Inflammatory macrophage (primary cell): ENCODE measurements at places on chromosomes 2 and 18.
A peak's percentile ranks its signal among the peaks of the same experiment; 100 is the strongest.

GRCh38 chr2:108614659-108615058 is 80.4 kb downstream of the LIMS1 start:
- DNase-seq = no peak

DNA sequence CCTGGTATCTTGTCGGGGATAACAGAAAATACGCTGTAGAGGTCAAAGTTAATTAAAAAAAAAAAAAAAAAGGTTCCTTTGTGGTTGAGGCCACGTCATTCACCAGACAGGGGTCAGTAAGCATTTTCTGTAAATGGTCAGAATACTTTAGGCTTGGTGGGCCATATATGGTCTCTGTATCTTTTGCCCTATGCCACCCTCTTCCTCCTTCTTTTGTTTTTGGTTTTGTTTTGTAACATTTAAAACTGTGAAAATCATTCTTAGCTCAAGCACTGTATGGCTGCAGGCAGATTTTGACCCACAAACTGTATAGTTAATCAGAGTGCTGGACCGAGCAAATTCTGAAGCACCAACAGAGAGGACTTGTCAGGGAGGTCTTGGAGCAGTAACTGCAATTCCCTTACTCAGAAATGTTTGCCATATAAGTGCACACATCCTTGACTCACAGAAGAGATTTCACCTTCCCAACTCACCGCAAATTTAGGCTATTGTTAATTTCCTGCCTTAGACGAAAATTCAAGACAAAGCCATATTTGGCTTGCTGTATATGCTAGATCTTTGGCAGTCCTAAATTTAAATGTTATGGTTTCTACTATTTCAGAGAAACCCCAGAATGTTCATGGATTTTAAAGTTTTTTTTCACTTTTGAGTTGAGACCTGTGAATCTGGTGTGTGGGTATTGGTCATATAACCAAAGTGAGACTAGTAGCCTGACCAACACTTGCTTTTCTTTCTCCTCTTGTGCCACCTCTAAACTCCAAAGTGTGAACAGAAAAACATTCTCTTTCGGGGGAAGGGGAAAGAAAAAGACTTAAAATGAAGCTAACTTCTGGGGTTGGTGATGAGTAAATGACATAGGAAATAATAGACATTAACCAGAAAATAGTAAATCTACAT is 65.4 kb downstream of the DOCK10 start:
- DNase-seq = no peak

- no peak for DNase-seq
These were observed 17.1 kb upstream of the ATRAID start for GRCh38 chr2:27194538-27195354.

DNA sequence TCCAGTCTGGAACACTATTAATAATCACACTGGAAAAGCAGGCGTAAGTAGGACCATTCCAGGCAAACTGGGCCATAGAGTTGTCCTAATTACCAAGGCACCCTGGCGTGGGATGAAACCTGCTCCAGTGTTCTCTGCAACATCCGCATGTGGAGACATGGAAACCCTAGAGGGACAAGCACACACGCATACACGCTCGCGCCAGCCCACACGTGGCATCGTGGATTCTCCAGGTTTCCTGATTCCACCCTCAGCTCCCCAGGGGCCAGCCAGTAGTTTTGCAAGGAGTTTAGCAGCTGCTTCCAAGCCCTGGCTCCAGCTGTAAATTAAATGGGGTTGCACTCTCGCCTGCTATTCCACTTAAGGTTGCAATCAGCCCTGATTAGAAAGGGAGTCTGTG is 127.7 kb downstream of the DYSF start:
- DNase-seq = no peak

DNA sequence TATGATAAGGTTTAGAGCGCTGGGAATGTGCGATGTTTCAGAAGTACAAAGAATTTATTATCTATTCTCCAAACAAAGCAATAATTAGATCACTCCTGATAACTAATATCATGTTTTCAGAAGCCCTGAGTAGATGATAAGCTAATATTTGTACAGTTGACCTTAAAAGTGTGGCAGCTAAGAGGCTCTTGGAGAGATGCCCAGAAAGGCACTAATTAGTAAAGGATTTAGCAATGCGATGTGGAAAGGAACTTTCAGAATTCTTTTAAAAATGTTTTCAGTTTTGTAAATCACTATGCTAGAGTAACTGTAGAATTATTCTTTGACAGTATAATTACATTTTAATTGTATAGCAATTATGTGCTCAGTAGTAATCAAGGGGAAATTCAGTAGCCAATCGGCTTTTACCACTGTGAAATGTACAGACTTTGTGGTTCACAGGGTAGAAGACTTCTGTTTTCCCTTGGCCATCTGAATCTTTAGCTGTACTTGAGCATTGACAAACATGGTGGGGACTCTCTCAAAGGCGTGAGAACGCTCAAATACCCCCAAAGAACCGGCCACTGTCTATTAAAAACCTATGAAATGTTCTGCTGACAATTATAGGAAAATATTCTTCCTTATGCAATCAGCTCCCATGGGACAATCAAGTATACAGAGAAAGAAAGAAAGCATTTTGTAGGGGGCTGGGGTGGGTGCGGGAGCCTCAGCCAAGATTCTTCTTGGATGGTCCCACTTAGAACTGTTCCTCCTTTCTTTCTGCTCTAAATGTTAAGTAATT is 262.8 kb upstream of the AGAP1 start:
- DNase-seq = no peak

- no peak for DNase-seq
These were observed 31.9 kb upstream of the CASP8 start for GRCh38 chr2:201228271-201228911.

- DNase-seq = peak; percentile 34
These were observed 669 bp downstream of the MARCHF7 start for GRCh38 chr2:159712929-159713420.

DNA sequence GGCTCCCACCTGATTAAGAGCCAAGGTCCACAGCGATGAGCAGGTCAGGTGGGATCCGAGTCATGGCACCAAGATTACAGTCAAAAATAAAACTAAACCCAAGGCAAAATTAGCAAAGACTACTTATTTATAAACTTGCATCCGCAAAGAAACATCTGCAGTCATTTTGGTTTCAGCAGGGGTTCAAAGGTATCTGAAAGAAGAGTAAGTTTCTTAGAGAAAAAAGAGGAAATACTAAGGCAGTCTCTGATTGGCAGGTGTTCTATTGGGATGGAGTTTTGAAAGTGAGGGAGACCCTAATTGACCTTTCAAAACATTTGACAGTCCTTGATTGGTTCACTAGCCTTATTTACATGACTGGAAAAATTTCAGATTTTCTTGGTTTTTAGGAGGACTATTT is 11.0 kb upstream of the PLB1 start:
- DNase-seq = no peak

DNA sequence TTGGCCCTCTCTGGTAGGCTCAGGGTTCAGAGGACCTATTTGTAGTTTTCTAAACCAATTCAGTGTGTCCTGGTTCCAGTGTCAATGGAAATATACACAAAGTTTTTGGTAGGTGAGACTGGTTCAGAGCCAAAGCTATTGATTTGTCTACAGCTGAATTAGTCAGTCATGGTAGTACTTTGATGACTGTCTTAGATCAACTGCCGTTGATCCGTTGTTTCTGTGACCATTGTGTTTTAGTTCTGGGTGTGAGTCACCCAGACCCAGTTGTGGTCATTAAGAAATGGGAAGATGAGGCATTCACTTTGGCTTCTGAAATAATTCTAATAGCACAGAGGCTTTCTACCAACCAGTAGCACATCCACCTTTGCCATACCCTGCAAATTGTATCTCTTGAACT is 16.0 kb upstream of the RPE start:
- peak; percentile 54 for DNase-seq

GRCh38 chr2:217270485-217271121 is 410.7 kb upstream of the TNP1 start:
- DNase-seq = no peak

DNA sequence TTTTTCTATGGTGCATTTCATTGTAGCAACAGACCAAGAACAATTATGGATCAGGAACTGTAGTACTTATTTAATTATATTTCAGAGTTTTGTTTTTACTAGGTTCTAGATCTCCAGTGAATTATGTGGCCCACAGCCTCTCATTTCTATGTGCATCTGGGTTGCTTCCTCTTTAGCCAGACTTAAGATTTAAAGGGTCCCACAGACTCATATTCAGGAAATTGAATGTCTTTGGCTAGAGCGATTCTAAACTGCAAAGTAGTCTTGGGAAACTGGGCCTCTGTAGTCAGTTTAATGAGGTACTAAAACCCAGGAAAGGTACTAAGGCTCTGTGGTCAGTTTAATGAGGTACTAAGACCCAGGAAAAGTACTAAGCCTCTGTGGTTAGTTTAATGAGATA is 94.4 kb downstream of the LYPD6B start:
- no peak for DNase-seq

- no peak for DNase-seq
These were observed 311.4 kb downstream of the CTNNA2 start for GRCh38 chr2:79824086-79824786.

DNA sequence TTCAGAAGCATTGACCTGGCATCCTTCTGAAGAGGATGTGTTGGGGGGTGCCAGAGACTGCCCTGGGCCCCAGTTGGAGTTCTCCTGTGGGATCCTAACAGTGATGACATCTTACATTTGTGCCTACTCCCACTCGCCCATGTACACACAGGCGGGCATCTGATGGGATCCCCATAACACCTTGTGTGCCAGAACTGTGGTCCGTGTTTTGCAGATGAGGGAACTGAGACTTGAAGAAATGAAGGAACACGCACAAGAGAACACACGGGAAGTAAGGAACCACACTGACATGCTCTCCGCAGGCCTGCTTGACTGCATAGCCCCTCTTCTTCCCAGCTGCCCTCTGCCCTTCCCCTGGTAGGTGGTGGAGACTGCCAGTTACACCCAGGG is 255.3 kb downstream of the MYCN start:
- DNase-seq = no peak

GRCh38 chr2:228839421-228839876 is 431.6 kb downstream of the PID1 start:
- no peak for DNase-seq

GRCh38 chr2:29055601-29056000 is 18.7 kb downstream of the PCARE start:
- no peak for DNase-seq

- DNase-seq = no peak
These were observed 49.2 kb upstream of the FRZB start for GRCh38 chr2:182915369-182916326.

- DNase-seq = peak; percentile 48
These were observed 38.6 kb upstream of the ASAP2 start for GRCh38 chr2:9167718-9168657.

DNA sequence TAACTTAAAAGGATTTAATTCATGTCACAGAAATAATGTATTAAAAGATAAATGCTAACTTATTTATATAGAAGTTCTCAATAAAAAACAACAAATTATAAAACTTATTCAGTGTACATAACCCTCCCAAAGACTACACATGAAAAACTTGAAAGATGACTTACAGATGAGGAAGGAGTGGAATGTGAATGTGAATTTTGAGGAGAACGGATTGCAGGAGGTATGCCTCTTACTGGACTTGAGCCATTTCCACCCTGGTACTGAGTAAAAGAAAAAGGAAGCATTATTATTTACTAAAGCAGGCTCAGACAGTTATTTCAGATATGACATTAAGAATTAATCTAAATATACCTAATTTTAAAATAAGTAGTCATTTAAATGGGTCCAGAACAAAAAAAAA is 104.4 kb downstream of the TLK1 start:
- no peak for DNase-seq

GRCh38 chr2:132605236-132606180 is 64.5 kb downstream of the LYPD1 start:
- DNase-seq = no peak

GRCh38 chr2:175439416-175439815 is 257.9 kb upstream of the ATP5MC3 start:
- no peak for DNase-seq

DNA sequence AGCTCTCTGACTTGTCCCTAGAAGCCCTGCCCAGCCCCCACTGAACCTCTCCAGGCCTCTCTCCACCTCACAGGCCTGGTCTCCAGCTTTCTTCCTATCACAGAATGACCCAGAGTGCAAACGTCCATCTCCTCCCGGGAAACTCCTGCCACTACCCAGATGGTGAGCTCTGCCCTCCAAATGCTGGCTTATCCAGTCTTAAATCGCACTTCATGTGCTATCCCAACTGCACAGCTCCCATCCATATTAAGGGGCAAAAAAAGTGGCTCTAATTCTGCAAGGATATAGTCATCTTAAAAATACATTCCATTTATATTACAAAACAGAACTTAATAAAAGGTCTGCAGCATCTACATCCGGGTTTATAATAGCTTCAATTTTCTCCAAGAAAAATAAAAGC is 70.8 kb upstream of the CDC42EP3 start:
- no peak for DNase-seq

- DNase-seq = no peak
These were observed 135.1 kb downstream of the CELF4 start for GRCh38 chr18:37430357-37431076.

DNA sequence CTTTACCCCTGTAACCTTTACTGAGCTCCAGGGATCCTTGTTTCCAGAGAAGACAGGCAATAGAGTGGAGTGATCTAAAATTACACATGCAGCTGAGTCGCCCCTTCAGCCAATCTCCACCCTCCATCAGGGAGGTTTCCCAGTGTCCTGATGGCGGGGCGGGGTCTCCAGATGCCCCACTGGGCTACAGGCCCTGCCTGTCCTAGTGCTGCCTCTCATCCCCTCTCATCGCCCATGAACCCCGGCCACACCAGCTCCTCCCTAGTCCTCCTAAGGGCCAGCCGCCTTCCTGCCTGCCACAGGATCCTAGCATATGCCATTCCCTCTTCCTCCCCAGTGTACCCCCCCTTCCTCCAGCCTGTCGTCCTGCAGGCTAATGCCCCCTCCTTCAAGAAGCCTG is 144.1 kb upstream of the GLI2 start:
- DNase-seq = no peak

GRCh38 chr2:219475697-219476651 is 22.7 kb upstream of the GMPPA start:
- DNase-seq = peak; percentile 63

DNA sequence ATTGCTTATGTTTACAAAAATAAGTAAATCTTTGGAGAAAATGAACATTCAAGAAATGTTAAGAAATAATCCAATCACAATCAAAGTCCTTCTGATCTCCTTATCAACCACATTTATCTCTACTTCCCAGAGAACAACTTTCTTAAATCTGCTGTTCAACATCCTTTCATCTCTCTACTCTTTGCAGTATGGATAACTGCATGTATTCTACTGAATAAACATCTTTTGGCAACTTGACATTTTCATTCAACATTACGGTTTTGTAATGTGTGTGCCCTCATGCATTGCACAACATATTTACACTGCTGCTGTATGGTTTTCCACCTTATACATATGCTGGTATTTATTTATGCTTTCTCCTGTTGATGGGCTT is 9.2 kb downstream of the CMPK2 start:
- no peak for DNase-seq

DNA sequence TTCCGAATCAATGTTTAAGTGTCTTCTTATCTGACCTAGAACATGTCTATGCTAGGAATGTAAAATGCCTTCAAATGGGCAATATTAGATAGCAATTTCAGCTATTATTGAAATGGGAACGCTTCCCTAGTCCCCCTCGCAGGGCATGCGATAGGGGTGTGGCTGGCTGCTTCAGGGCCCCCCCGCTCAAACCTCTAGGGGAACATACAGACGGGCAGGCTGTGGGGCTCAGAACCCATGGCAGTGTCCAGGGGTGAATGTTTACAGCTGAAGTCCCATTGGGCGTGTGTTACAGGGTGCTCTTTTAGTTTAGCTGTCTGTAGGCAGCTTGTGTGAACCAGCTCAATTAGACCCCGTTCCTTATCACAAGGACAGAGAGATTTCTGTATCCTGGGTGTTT is 315.9 kb downstream of the DSEL start:
- DNase-seq = no peak

- no peak for DNase-seq
These were observed 258.6 kb downstream of the ZEB2 start for GRCh38 chr2:144261336-144261735.

GRCh38 chr2:85846411-85846810 is 42.4 kb downstream of the ST3GAL5 start:
- DNase-seq = no peak
